Activated naive CD8-positive, alpha-beta T cell treated with anti-CD3 and anti-CD28 coated beads for 36 hours (primary cell): ENCODE measurements at places on chromosomes 5 and 9. TPM values are rescaled to one million over a fixed set of nuclear protein-coding genes. Genes with fewer than 3 reads are reported as not detected.
A peak's percentile ranks its signal among the peaks of the same experiment; 100 is the strongest.

DNA sequence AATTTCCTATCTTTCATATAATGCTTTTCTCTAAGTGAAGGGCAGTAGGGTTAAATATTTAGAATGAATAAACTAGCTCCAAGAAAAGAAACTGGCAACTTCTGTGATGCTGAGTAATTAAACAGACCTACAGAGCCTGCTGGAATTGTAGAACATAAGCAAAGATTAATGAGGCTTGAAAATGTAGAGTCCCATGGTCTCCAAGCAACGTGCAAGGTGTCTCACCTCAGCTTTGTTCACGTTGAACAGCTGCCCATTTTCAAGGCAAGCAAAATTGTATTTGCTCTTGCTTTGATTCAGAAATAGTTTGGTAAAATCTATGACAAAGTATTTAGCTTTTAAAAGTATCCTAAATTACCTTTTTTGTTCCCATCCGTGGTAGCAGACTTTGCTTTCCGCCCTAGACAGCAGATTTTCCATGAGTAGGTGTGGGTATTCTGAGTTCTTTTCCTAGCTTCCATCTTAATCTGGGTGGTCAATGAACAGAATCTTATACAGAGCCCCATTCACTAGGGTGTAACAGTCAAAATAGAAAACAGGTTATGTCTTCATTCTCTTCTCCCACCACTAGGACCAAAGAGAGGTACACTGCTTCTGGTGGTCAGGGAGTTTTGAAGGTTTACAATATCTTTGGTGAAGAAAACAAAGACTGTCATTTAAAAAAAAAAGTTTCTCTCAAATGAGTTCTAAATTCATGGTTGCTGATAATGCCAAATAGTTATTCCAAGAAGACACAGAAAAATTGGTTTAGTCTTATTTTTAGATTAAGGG, 52.1 kb upstream of the TYRP1 start:
- no peak for DNase-seq
- H3K4me3 ChIP-seq: no peak overlapping the region
- H3K36me3 ChIP-seq: no peaks in the 10 kb centered on the region
- H3K27ac ChIP-seq: no peak overlapping the region

DNA sequence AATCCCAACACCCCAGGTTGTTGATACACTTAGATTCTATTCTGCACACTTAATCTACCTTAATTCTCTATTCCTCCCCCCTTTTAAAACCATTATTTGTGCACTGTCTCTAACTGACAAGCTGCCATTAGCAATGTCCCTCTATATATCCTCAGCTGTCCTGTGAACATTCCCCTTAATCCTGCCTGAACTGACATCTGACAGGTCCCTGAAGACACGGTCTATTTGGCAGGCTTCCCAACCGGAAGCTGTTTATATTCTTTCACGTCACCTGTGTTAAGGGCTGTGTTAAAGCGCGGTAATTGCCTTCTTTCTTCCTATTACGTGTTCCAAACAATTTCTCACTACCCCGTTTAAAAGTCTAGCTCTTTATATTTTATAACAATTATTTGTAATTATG, 277.3 kb downstream of the CDH9 start:
- H3K36me3 ChIP-seq: no peaks in the 10 kb centered on the region
- DNase-seq: no peak
- no peaks in the 10 kb centered on the region for H3K4me1 ChIP-seq
- H3K27ac ChIP-seq: no peak overlapping the region

GRCh38 chr9:4755026-4755609, 14.1 kb upstream of the AK3 start:
- no peaks in the 10 kb centered on the region for H3K36me3 ChIP-seq
- peaks cover 3% of the 10 kb centered on the region for H3K27me3 ChIP-seq
- H3K4me1 ChIP-seq: peaks cover 5% of the 10 kb centered on the region
- H3K4me3 ChIP-seq: no peak overlapping the region

Gene SGCD
- total RNA-seq: not detected

GRCh38 chr5:131357739-131358561, 94.1 kb downstream of the CDC42SE2 start:
- H3K27me3 ChIP-seq: no peaks in the 10 kb centered on the region
- H3K36me3 ChIP-seq: peaks cover 41% of the 10 kb centered on the region
- peak; percentile 38 for DNase-seq
- peak overlapping the region; percentile 33 for H3K4me3 ChIP-seq
- H3K4me1 ChIP-seq: peaks cover 59% of the 10 kb centered on the region
- H3K27ac ChIP-seq: peak overlapping the region; percentile 83

- no peaks in the 10 kb centered on the region for H3K27me3 ChIP-seq
- no peak overlapping the region for H3K27ac ChIP-seq
These were observed 127.9 kb downstream of the ADAMTS2 start for GRCh38 chr5:179217356-179217755.

Gene UNC13B
- 3.7 TPM for total RNA-seq

Gene CCNO
- 0.14 TPM for total RNA-seq

Gene COL5A1
- 0.23 TPM for total RNA-seq

Gene FOXD4
- 0.16 TPM for total RNA-seq

- H3K27ac ChIP-seq: no peak overlapping the region
- no peak for DNase-seq
- peaks cover 1% of the 10 kb centered on the region for H3K36me3 ChIP-seq
- peaks cover 5% of the 10 kb centered on the region for H3K27me3 ChIP-seq
- H3K4me3 ChIP-seq: no peak overlapping the region
- H3K4me1 ChIP-seq: peaks cover 16% of the 10 kb centered on the region
These were observed 42.7 kb downstream of the WDR36 start for GRCh38 chr5:111134864-111135263.

- DNase-seq: no peak
- H3K4me3 ChIP-seq: no peak overlapping the region
- H3K36me3 ChIP-seq: no peaks in the 10 kb centered on the region
- peaks cover 8% of the 10 kb centered on the region for H3K27me3 ChIP-seq
- H3K4me1 ChIP-seq: no peaks in the 10 kb centered on the region
These were observed 31.4 kb upstream of the SYK start for GRCh38 chr9:90770182-90770738.

DNA sequence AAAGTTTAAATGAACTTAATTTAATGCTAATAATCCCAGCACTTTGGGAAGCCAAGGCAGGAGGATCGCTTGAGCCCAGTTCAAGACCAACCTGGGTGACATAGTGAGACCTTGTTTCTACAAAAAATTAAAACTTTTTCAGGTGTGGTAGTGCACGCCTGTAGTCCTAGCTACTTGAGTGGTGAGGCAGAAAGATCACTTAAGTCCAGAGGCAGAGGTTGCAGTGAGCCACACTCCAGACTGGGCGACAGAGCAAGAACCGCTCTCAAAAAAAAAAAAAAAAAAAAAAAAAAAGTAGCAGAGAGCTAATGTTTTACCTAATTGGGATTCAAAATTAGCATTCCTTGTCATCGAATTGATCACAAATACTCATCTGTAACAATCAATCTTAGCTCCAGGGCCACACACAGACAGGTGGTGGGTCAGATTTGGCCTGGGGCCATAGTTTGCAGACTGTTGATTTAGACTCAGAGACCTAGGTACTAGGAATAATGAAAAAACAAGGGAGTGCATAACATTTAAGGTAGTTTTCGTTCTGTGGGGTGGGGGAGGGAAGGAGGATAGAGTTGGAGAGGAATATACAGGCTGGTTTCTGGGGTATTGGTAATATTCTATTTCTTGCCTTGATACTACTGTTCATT, 21.4 kb downstream of the HSDL2 start:
- DNase-seq: no peak
- H3K27ac ChIP-seq: no peak overlapping the region
- no peaks in the 10 kb centered on the region for H3K4me1 ChIP-seq
- no peaks in the 10 kb centered on the region for H3K27me3 ChIP-seq
- peaks cover 19% of the 10 kb centered on the region for H3K36me3 ChIP-seq

Gene BAAT
- 0.10 TPM for total RNA-seq

DNA sequence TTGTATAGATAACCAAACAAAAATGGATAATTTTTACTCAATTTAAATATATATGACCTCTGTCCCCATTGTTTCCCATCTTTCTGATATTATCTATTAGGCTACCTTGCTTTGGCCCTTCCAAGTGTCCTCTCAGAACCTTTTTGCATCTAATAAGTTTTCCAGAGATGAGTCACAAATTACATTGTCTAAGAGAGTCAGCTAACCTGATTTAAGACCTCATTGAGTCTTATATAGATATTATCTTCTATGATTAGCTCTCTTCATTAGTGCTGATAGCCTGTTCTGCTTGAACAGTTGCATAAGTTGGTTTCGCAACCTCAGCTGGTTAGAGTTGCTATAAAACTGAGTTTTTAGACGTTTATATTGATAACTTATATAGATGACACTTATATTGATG, 623.1 kb downstream of the LRRC70 start:
- H3K27me3 ChIP-seq: no peaks in the 10 kb centered on the region
- H3K4me1 ChIP-seq: no peaks in the 10 kb centered on the region
- no peak for DNase-seq
- no peak overlapping the region for H3K4me3 ChIP-seq

- DNase-seq: no peak
- H3K4me1 ChIP-seq: no peaks in the 10 kb centered on the region
- no peak overlapping the region for H3K27ac ChIP-seq
- no peaks in the 10 kb centered on the region for H3K36me3 ChIP-seq
- no peak overlapping the region for H3K4me3 ChIP-seq
- H3K27me3 ChIP-seq: no peaks in the 10 kb centered on the region
These were observed 773.4 kb downstream of the BRINP1 start for GRCh38 chr9:118595719-118596305.

DNA sequence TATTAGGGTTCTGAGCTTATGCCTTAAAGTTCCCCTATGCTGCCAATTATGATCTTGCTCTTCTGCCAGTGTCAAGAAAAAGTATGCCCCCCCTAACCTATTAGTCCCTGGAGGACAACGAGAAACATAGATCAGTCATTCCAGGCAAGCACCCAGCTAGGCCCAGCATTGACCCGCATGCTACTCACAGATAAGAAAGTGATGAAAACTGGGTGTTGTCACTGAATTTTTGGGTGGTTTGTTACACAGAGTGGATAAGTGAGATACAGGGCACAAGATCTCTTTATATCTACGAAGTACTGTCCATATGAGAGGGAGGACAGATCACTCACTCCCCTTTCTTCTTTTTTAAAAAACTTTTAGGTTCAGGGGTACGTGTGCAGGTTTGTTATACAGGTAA, 6.4 kb upstream of the TEX48 start:
- H3K27ac ChIP-seq: peak overlapping the region; percentile 99
- peaks cover 48% of the 10 kb centered on the region for H3K36me3 ChIP-seq
- H3K4me3 ChIP-seq: no peak overlapping the region
- H3K27me3 ChIP-seq: no peaks in the 10 kb centered on the region
- no peak for DNase-seq

DNA sequence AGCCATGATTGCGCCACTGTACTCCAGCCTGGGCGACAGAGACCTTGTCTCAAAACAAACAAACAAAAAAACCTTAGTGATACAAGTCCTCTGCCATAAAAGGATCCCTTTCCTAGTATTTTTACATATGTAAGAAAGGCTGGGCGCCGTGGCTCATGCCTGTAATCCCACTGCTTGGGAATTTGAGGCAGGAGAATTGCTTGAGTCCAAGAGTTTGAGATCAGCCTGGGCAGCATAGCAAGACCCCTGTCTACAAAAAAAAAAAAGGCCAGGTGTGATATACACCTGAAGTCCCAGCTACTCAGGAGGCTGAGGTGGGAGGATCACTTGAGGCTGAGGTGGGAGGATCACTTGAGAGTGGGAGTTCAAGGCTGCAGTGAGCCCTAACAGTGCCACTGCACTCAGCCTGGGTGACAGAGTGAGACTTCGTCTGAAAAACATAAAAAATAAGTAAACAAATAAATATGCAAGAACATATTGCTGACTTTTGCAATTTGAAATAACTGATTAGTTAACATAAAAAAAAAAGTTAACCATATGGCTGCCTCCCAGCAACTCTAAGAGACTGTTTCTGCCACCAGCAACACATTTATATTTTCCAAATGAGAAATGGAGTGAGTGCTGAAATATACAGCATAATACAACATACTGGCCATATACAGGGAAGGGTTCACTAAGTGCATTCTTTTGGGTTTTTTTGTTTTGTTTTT, 6.9 kb downstream of the ZNF367 start:
- H3K4me1 ChIP-seq: peaks cover 43% of the 10 kb centered on the region
- H3K27me3 ChIP-seq: no peaks in the 10 kb centered on the region
- no peak overlapping the region for H3K4me3 ChIP-seq
- H3K36me3 ChIP-seq: peaks cover 40% of the 10 kb centered on the region

Gene FGF10
- total RNA-seq: not detected

DNA sequence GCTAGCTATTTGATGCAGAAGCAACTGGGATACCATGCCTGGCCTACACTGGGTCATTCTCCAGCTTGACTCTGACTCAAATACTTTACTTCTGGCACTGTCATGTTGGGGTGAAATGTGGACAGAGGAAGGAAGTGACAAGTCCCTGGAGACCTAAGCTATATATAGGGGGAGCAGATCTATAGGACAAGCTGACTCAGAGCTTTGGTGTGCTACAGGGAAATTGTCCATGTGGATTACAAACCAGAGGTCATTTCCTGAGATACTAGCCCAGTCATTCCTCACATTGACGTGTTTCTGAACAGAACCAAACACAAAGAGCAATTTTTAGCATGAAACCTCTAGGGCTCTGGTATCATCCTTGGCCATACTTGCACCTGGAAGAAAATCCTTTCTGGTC, 531.6 kb upstream of the CLINT1 start:
- DNase-seq: no peak
- no peak overlapping the region for H3K27ac ChIP-seq
- no peak overlapping the region for H3K4me3 ChIP-seq
- no peaks in the 10 kb centered on the region for H3K4me1 ChIP-seq
